Colonic mucosa (tissue), 4 donors: ENCODE measurements at places on chromosomes 1 and 21. TPM values are rescaled to one million over a fixed set of nuclear protein-coding genes. Genes with fewer than 3 reads are reported as not detected.

The BGLAP gene
- 2.2 TPM for total RNA-seq

The FBXO44 gene
- total RNA-seq: 5.3 TPM

The PIGR gene
- total RNA-seq: 12,164 TPM

The KCNN3 gene
- total RNA-seq: 0.99 TPM

The OR2T1 gene
- not detected for total RNA-seq

The IL20 gene
- not detected for total RNA-seq

The C1orf116 gene
- 12.0 TPM for total RNA-seq

The OR6K3 gene
- not detected for total RNA-seq

The KLHDC7A gene
- total RNA-seq: 2.2 TPM

- no peak overlapping the region for H3K27ac ChIP-seq
Observed at GRCh38 chr21:15820852-15821379, 91.1 kb downstream of the USP25 start.

DNA sequence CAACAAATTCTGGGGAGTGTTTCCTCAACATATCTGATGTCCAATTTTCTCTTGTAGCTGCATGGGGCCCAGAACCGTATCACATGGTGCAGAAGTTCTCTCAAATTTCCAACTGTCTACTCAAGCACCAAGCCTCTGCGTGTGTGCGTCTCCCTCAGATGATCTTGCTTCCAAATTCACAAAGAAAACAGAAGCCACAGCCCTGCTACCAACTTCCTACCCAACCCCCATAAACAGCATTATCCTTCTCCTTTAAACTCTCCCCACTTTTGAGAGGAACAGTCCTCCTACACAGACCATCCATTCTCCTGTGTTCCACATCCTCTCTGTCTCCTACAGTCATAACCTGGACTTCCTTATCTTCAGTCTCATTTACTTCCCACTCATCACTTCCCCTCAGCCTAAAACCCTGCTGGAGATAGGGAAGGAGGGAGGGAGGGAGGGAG, 354.1 kb downstream of the SMYD3 start:
- no peaks in the 10 kb centered on the region for H3K4me1 ChIP-seq
- H3K27me3 ChIP-seq: no peaks in the 10 kb centered on the region
- no peak overlapping the region for H3K4me3 ChIP-seq
- DNase-seq: no peak

GRCh38 chr1:232339073-232339472, 290.9 kb downstream of the SIPA1L2 start:
- DNase-seq: no peak
- no peak overlapping the region for H3K27ac ChIP-seq
- no peaks in the 10 kb centered on the region for H3K27me3 ChIP-seq
- H3K36me3 ChIP-seq: no peaks in the 10 kb centered on the region

- H3K4me1 ChIP-seq: no peaks in the 10 kb centered on the region
- no peaks in the 10 kb centered on the region for H3K27me3 ChIP-seq
- no peak for DNase-seq
- H3K36me3 ChIP-seq: no peaks in the 10 kb centered on the region
- H3K27ac ChIP-seq: no peak overlapping the region
Observed at GRCh38 chr21:16124378-16125138, 394.8 kb downstream of the USP25 start.

GRCh38 chr1:64497088-64497883, 27.4 kb downstream of the CACHD1 start:
- no peaks in the 10 kb centered on the region for H3K4me1 ChIP-seq
- H3K36me3 ChIP-seq: no peaks in the 10 kb centered on the region
- no peaks in the 10 kb centered on the region for H3K27me3 ChIP-seq
- no peak for DNase-seq

GRCh38 chr1:203437696-203438315, 37.8 kb upstream of the PRELP start:
- no peaks in the 10 kb centered on the region for H3K36me3 ChIP-seq
- H3K27ac ChIP-seq: no peak overlapping the region
- H3K27me3 ChIP-seq: no peaks in the 10 kb centered on the region
- H3K4me1 ChIP-seq: peaks cover 4% of the 10 kb centered on the region

- no peaks in the 10 kb centered on the region for H3K4me1 ChIP-seq
- peaks cover 4% of the 10 kb centered on the region for H3K36me3 ChIP-seq
- no peak overlapping the region for H3K4me3 ChIP-seq
- no peak for DNase-seq
- H3K27me3 ChIP-seq: no peaks in the 10 kb centered on the region
- no peak overlapping the region for H3K27ac ChIP-seq
Observed at GRCh38 chr1:9755441-9755995, 68.2 kb downstream of the CLSTN1 start.

DNA sequence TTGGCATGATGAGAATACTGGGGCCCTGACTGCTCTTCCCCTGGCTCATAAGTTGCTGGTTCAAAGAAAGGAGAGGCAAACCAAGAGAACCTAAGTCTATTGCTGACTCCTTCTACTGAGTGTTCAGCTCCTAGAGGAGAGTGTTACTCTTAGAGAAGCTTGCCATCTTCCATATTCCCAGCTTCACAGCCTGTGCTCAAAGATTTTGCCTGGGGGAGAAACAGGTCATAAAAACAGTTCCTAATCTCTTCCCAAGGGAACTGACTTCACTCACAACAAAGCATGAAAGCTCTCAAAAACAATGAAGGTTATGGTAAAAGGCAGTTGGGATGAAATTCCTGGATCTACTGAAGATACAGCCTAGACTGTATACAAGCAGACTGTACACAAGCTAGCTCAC, 37.1 kb downstream of the LRRC40 start:
- H3K4me3 ChIP-seq: no peak overlapping the region
- H3K4me1 ChIP-seq: no peaks in the 10 kb centered on the region
- H3K27ac ChIP-seq: no peak overlapping the region
- DNase-seq: no peak

- H3K27me3 ChIP-seq: no peaks in the 10 kb centered on the region
- H3K36me3 ChIP-seq: peaks cover 18% of the 10 kb centered on the region
- peak overlapping the region; percentile 100 for H3K4me3 ChIP-seq
- peaks cover 14% of the 10 kb centered on the region for H3K4me1 ChIP-seq
- no peak for DNase-seq
- H3K27ac ChIP-seq: peak overlapping the region; percentile 98
Observed at GRCh38 chr1:11013160-11013531, 692 bp downstream of the TARDBP start.

- no peak for DNase-seq
- no peaks in the 10 kb centered on the region for H3K36me3 ChIP-seq
- no peaks in the 10 kb centered on the region for H3K4me1 ChIP-seq
- no peak overlapping the region for H3K4me3 ChIP-seq
Observed at GRCh38 chr1:207781312-207781711, 29.5 kb downstream of the CD46 start.

DNA sequence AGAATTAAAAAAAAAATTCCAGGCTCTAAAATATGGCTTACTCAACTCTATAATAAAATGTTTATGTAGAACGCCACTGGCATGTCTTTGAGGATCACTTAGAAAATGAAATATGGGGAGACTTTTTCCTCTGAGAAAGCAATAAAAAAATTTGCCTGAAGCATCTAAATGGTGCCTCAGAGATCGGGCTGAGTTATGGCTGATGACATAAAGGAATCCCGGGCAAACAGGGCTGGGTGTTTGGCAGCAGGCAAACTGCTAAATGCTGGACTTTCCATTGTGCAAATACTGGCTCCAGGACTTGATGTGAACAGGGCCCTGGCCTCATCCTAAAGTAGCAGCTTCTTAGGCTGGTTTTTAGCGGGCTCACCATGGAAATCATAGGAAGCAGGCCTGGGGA, 44.5 kb upstream of the C1orf87 start:
- H3K27ac ChIP-seq: no peak overlapping the region
- H3K4me3 ChIP-seq: no peak overlapping the region
- no peak for DNase-seq

- no peak overlapping the region for H3K4me3 ChIP-seq
- no peaks in the 10 kb centered on the region for H3K36me3 ChIP-seq
- H3K27me3 ChIP-seq: no peaks in the 10 kb centered on the region
- no peak for DNase-seq
- no peak overlapping the region for H3K27ac ChIP-seq
- H3K4me1 ChIP-seq: no peaks in the 10 kb centered on the region
Observed at GRCh38 chr1:85059563-85059962, 11.3 kb upstream of the MCOLN3 start.

DNA sequence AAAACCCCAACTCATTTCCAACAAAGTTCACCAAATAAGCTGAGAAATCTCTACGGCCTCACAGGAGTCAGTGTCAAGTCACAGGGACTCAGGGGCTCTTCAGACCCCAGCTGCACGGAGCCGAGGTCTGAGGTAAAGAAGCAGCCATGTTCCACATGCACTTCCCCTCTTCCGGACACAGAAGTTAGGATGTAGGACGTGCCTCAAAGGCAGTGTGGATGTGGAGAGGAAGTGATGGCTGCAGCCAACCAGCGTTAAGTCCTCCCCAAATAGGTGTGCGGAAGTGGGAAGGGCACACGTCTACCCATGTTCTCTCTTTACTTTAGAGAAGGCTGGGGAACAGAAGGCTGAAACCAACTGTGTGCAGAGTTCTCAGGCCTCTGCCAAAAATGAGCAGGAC, 14.6 kb upstream of the NCF2 start:
- no peak for DNase-seq
- no peaks in the 10 kb centered on the region for H3K27me3 ChIP-seq
- no peaks in the 10 kb centered on the region for H3K4me1 ChIP-seq
- H3K4me3 ChIP-seq: no peak overlapping the region
- no peaks in the 10 kb centered on the region for H3K36me3 ChIP-seq

- H3K4me3 ChIP-seq: peak overlapping the region; percentile 65
- H3K27ac ChIP-seq: peak overlapping the region; percentile 91
- no peaks in the 10 kb centered on the region for H3K36me3 ChIP-seq
- H3K4me1 ChIP-seq: peaks cover 6% of the 10 kb centered on the region
- DNase-seq: peak; percentile 79
- H3K27me3 ChIP-seq: no peaks in the 10 kb centered on the region
Observed at GRCh38 chr1:201505503-201505890, 1.4 kb downstream of the CSRP1 start.

GRCh38 chr1:31753707-31754349, 10.3 kb downstream of the ADGRB2 start:
- no peaks in the 10 kb centered on the region for H3K4me1 ChIP-seq
- no peaks in the 10 kb centered on the region for H3K36me3 ChIP-seq
- no peak overlapping the region for H3K4me3 ChIP-seq
- peak; percentile 86 for DNase-seq

GRCh38 chr1:228748431-228748830, 13.2 kb downstream of the RHOU start:
- no peaks in the 10 kb centered on the region for H3K27me3 ChIP-seq
- H3K36me3 ChIP-seq: no peaks in the 10 kb centered on the region
- DNase-seq: no peak
- H3K4me1 ChIP-seq: no peaks in the 10 kb centered on the region

GRCh38 chr1:119404736-119405135, 10.2 kb upstream of the HSD3B2 start:
- H3K4me1 ChIP-seq: no peaks in the 10 kb centered on the region
- H3K4me3 ChIP-seq: no peak overlapping the region
- H3K27ac ChIP-seq: no peak overlapping the region
- H3K27me3 ChIP-seq: no peaks in the 10 kb centered on the region

DNA sequence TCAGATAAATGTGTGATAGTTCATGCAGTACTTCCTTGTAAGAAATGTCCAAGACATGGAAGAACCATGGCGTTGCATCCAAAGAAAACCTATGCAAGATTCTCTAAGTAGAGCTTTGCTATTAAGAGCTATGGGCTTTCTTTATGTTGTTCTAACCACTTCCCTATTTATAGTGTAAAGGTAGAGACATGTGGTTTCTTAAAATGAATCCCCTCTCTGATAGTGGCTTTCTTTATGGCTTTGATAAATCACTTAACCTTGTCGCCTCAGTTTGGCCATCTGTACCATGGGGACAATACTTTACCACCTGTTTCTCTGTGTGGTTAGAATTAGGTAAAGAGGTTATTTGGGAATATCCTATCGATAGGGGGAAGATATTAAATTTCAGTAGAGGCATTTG, 305.5 kb downstream of the NFIA start:
- H3K4me3 ChIP-seq: no peak overlapping the region
- no peak for DNase-seq
- no peak overlapping the region for H3K27ac ChIP-seq
- no peaks in the 10 kb centered on the region for H3K4me1 ChIP-seq
- H3K36me3 ChIP-seq: no peaks in the 10 kb centered on the region

DNA sequence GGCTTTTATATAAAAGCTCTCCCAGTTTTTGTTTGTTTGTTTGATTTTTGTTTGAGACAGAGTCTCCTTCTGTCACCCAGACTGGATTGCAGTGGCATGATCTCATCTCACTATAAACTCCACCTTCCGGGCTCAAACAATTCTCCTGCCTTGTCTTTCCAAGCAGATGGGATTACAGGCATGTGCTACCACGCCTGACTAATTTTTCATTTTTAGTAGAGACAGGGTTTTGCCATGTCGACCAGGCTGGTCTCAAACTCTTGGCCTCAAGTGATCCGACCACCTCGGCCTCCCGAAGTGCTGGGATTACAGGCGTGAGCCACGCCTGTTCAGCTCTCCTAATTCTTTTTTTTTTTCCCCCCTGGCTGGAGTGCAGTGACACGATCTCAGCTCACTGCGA, 4.4 kb downstream of the PCAT6 start:
- no peaks in the 10 kb centered on the region for H3K36me3 ChIP-seq
- H3K27me3 ChIP-seq: no peaks in the 10 kb centered on the region
- peaks cover 12% of the 10 kb centered on the region for H3K4me1 ChIP-seq
- H3K27ac ChIP-seq: no peak overlapping the region
- DNase-seq: no peak
- H3K4me3 ChIP-seq: no peak overlapping the region

DNA sequence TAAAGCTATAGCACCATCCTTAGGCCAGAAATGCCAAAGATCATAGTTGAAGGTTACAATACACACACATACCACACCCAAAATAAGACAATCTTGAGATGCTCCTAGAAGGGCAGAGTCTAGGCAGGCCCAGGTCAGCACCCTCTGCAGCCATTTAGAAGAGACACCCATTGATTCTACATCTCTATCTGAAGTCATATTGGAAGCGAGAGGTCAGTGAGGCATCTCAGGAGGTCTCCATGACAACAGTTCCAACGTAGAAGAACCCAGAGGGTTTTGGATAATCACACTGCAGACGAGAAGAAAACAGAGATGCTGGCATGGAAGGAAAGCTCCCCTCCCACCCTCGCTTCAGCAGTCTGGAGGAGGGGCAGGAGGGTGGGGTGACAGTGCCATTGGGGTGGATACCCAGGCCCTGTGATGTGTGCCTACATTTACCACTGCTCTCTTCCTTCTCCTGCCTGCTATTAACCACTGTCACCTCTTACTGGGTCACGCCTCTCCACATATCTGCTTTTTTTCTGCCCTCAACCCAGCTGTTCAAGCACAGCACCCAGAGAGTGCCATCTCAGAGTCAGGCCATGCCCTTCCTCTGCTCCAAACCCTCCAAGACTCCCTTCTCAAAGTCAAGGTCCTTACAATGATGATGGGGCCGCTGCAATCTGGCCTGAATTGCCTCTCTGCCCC, 6.2 kb downstream of the TMCO4 start:
- DNase-seq: no peak
- H3K36me3 ChIP-seq: peaks cover 3% of the 10 kb centered on the region

- H3K4me3 ChIP-seq: no peak overlapping the region
- H3K36me3 ChIP-seq: no peaks in the 10 kb centered on the region
- H3K27ac ChIP-seq: no peak overlapping the region
- no peaks in the 10 kb centered on the region for H3K4me1 ChIP-seq
- H3K27me3 ChIP-seq: no peaks in the 10 kb centered on the region
- no peak for DNase-seq
Observed at GRCh38 chr1:192161976-192162375, 3.7 kb downstream of the RGS18 start.
